Smooth muscle cell of the coronary artery (primary cell): ENCODE measurements at places on chromosomes 7 and 10. TPM values are rescaled to one million over a fixed set of nuclear protein-coding genes. Genes with fewer than 3 reads are reported as not detected.

The VIPR2 gene
- total RNA-seq, result 0.23 TPM in 1 of 2 replicates, not detected in the other

The PNPLA8 gene
- total RNA-seq, result 20.2 and 22.9 TPM in 2 replicates

The PILRA gene
- total RNA-seq, result 0.82 TPM in 1 of 2 replicates, not detected in the other

The EIF4EBP2 gene
- 13.0 and 14.7 TPM in 2 replicates for total RNA-seq

The COL13A1 gene
- total RNA-seq, result 4.0 and 34.8 TPM in 2 replicates

The PDAP1 gene
- 25.0 and 28.9 TPM in 2 replicates for total RNA-seq

The NPY4R gene
- total RNA-seq, result 0.12 and 0.15 TPM in 2 replicates

The VAX1 gene
- total RNA-seq, result not detected in 2 replicates

The STAG3 gene
- 0.30 and 1.4 TPM in 2 replicates for total RNA-seq

The TMEM270 gene
- total RNA-seq, result not detected in 2 replicates

The HPSE2 gene
- total RNA-seq, result not detected in 2 replicates

The AOAH gene
- not detected in 2 replicates for total RNA-seq

The INHBA gene
- total RNA-seq, result 14.9 and 129 TPM in 2 replicates

The CDHR3 gene
- total RNA-seq, result 1.4 and 12.8 TPM in 2 replicates
